ENCODE measurements at places on chromosomes 6 and 20. TPM values are rescaled to one million over a fixed set of nuclear protein-coding genes. Genes with fewer than 3 reads are reported as not detected.

Gene GSTA2
- total RNA-seq = not detected

Gene RRAGD
- 17.6 TPM for total RNA-seq

- no peak for DNase-seq
Measured at GRCh38 chr6:115613488-115613887, 447.2 kb downstream of the FRK start.

- DNase-seq = no peak
Measured at GRCh38 chr6:32462609-32463008, 22.9 kb downstream of the HLA-DRA start.

DNA sequence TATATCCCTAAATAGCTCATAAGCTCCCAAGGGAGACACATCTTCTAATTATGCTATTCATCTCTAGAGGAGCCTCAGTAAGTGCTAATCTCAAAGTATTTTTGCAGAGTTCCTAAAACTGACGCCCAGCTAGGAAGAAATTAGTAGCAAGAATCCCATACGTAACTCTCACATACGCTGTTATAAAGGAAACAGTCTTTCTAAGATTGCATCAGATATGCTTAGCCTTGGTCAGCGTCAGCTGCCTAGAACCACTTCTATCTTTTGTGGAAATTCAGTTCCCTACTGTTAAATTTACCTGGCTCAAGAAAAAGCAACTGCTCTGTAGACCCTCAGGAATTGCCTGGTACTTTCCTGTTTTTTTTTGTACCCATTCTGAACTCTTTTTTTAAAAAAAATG is 13.6 kb downstream of the RIPOR2 start:
- peak; percentile 38 for DNase-seq

- no peak for DNase-seq
Measured at GRCh38 chr20:23272176-23273029, 78.2 kb upstream of the NXT1 start.
